Stimulated activated CD4-positive, alpha-beta T cell treated with anti-CD3 and anti-CD28 coated beads, TNF-alpha, amount 100 ng/mL, for 48 hours (primary cell): ENCODE measurements at places on chromosomes 13 and 19.

DNA sequence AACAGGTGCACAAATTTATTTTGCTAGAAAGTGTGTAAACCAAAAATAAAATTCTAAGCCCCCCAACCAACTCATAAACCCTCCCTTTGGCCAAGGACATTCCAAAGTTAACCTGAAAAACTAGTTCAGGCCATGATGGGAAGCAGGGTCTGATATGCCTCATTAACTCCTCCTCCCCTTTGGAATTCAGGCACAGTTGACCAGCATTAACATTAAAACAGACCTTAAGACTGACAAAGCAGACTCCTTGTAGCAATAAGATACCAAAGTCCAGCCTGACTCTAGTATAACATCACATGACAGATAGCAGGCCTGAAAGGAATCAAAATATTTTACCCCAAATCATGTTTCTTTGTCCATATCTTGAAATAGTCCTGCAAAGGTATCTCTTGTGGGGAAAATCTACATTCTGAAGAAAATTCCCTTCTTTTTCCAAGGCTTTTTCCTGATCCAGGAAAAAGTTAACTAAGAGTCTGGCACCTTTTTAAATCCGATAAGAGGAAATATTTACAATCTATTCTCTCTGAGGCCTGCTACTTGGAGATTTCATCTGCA lies 19.7 kb downstream of the NEK5 start:
- no peak for DNase-seq

DNA sequence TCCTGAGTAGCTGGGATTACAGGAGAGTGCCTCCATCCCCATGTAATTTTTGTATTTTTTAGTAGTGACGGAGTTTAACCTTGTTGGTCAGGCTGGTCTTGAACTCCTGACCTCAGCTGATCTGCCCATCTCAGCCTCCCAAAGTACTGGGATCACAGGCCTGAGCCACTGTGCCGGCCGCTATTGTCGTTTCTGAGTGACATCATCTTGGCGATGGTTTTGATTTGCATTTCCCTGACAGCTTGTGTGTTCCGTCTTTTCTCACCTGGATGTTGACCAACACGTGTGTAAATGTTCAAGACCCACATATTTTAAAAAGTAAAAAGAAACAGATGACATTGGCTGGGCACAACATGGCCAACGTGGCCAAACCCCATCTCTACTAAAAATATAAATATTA lies 12.8 kb upstream of the MKNK2 start:
- DNase-seq, result no peak

- DNase-seq, result no peak
Observed at GRCh38 chr19:10567656-10568055, 1.1 kb downstream of the CDKN2D start.

DNA sequence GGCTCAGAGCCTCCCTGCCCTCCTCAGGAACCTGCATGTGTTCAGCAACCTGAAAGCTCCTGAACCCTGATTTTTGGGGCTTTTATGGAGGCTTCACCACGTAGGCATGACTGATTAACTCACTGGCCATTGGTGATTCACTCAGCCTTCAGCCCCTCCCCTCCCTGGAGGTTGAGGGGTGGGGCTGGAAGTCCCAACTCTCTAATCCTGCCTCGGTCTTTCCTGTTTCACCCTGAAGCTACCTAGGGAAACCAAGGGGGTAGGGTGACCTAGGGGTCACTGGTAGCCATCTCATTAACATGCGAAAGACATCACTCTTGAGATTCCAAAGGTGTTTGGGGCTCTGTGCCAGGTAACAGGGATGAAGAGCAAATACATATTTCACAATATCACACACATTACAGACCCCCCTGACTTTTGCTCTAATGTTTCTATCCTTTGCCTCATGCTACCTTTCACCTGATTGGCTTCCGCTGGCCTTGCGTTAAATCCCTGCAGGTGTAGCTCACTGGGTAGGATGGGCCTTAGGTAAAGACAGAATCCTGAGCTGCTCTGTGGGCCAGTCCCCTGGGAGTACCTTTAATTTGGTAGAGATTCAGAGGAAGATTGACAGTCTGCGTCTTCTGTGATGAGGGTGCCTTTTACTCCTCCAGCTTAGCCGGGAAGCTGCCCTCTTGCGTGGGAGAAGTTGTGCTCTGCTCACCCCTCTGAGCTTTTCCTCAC lies 260.6 kb downstream of the ATP8A2 start:
- no peak for DNase-seq

DNA sequence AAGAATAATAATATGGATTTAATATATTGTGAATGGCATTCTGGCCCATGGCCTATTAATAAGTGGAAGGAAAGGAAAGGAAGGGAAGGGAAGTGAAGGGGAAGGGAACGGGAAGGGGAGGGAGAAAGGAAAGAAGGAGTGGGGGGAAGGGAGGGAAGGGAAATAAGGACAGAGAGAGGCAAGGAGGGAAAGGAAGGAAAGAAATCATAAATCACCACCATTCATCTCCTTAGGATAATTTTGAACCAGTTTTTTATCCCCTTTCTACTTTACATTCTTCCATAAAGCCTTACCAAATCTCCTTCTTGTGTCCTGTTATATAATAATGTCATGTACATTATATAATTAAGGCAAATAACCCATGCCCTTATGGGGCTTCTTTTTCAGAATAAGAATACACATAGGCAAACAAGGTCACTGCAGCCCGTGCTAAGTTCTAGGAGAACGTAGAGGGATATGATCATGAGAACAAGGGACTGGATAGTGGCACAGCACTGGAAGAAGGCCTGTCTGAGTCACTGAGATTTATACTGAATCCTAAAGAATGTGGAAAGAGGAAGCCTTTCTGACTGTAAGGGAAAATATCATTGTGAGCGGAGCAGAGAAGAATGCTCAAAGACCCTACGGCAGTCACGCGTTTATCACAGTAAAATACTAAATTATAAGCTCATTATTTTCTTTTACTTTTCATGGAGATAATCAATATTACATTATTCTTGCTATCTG lies 444.5 kb upstream of the GPC6 start:
- DNase-seq, result no peak

- DNase-seq, result no peak
Observed at GRCh38 chr13:86020351-86021002, 221.3 kb upstream of the SLITRK6 start.

GRCh38 chr19:17618936-17619335 lies 63.5 kb downstream of the COLGALT1 start:
- no peak for DNase-seq

DNA sequence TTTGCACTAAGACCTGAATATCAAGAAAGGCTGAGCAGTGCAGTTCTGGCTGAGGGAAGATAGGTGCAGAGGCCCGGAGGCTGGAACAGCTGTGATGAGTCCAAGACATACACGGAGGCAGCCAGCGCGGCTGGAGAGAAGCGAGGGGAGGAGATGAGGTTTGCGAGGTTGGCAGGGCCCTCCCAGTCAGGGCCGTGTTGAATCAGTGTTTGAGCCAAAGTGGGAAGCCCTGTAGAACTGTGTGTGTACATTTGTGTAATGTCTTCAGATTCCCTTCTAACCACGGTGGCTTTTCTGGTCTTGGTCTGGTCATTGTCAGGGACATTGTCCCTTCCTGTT lies 34.9 kb downstream of the PAK4 start:
- no peak for DNase-seq

- no peak for DNase-seq
Observed at GRCh38 chr19:48970139-48970766, 5.1 kb downstream of the FTL start.

DNA sequence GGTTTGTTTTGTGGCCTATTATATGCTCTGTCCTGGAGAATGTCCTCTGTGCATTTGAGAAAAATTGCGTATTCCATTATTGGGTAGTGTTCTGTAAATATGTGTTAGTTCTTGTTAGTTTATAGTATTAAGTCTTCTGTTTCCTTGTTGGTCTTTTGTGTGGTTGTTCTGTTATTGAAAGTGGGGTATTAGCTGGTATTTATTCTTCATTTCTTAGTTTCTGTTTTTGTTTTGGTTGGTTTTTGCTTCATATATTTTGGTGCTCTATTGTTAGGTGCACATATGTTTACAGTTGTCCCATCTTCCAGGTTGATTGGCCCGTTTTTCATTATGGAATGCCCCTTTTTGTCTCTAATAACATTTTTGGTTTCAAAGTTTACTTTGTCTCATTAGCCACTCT lies 77.3 kb downstream of the DNAJC15 start:
- no peak for DNase-seq

- DNase-seq, result no peak
Observed at GRCh38 chr19:3981736-3982681, 3.3 kb downstream of the EEF2 start.

DNA sequence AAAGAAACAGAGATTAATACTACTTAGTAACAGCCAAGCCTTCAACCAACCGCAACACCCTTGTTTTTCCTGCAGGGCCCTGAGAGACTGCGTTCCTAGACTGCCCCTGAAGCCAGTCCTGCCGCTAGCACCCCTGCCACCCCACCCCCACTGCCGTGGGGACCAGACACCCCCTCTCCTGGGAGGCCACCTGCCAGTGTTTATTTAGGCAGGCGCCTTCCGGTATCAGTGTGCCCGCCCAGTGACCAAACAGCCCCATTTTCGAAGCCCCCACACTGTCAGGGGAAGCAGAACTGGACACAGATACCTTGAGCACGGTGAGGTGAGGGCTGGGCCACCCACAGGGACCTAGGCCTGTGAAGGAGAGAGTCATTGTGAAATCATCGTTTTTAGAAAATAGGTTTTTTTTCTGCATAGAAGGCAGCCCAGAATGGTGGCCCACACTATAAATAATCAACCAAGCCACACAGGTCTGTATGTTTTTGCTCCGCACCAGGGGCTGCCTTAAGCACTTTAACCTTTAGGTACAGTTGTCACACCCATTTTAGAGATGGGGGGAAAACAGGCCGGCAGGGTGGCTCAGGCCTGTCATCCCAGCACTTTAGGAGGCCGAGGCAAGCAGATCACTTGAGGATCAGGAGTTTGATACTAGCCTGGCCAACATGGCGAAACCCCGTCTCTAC lies 3.5 kb upstream of the TLE5 start:
- DNase-seq, result no peak

DNA sequence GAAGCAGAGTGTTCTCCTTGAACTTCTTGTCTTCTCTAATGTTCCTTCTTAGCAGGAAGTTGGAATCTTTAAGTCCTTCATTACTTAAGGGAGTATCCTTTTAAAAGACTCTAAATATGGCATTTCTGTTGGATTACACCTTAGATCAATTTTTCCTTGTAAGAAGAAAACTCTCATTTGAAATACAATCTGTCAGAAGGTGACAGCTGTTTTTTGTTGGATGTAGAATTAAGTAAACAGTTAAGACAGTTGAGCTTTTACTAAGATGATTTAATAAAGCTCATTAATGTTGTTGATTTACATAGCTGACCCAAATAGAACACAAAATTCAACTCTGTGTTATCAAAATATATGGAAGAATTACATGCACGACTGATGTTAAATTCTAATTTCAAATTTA lies 16.7 kb upstream of the MBNL2 start:
- DNase-seq, result no peak

DNA sequence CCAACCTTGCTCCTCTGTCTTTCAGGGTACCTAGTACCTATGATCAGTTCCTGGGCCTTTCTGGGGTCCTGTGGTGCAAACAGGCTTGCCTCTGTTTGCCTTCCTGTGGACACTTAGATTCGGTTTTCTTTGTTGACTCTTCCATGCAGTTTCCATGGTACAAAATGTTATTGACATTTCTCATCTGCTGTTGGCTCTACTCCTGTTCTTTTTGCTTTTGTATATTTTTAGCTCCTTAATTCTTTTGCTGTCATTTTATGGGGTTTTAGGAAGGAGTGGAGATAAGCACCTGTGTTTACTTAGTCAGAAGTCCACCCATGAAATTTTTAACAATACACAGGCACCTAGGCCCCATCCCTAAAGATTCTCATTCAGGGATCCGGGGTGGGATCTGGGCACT lies 20.5 kb upstream of the CNMD start:
- no peak for DNase-seq

DNA sequence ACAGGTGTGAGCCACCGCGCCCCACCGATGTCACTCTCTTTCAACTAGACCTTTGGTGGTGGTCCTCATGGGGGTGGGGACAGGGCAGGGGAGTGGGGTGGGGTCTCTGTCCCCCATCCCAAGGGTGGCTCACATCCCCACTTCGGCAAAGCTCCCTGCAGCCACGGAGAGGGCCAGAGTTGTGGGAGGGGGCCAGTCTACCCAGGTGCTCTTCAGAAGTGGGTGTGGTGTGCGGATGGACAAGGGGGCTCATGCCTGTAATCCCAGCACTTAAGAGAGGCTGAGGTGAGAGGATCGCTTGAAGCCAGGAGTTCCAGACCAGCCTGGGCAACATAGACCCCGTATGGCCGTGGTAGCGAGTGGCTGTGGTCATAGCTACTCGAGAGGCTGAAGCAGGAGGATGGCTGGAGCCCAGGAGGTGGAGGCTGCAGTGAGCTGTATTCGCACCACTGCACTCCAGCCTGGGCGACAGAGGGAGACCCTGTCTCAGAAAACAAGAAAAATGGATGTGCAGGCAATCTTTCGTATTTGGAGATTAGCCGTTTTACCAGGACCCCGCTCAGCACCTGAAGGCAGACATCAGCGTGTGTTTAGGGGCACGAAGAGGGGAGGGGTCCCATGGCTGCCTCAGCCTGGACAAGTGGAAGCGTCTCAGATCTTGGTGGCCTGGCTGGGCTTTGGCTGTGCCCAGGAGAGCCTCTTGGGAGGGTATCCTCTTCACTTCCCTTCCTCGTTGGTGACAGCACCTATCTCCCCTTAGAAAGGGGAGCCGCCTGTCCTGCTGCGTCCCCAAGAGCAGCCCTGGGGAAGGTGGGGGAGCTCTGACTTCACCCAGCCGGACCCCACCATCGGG lies 846 bp downstream of the TGFBR3L start:
- DNase-seq, result no peak

DNA sequence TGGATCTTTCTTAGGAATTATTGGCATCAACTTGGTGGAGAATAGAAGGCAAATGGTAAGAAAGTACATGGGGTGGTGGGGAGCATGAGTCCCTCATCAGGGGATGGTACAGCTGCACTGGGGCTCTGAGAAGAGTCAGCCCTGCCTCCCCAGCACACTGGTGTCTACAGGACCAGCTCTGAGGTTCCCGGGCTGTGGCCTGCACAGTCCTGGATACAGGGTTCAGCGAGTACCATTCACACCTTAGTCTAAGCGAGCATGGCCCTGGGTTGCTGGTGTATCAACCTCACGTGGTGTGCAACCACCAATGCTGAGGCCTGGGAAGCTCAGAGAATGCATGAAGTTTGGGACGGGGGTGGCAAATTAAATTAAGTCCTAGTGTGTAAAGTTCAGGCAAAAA lies 10.1 kb downstream of the TMEM255B start:
- no peak for DNase-seq

- no peak for DNase-seq
Observed at GRCh38 chr13:114088234-114088633, 44.2 kb downstream of the RASA3 start.

GRCh38 chr13:103007427-103007762 lies 58.8 kb downstream of the SLC10A2 start:
- DNase-seq, result no peak

GRCh38 chr13:49235856-49236431 lies 11.8 kb upstream of the CDADC1 start:
- DNase-seq, result no peak
